H4 (cell line): ENCODE measurements at places on chromosomes 5 and 9.

DNA sequence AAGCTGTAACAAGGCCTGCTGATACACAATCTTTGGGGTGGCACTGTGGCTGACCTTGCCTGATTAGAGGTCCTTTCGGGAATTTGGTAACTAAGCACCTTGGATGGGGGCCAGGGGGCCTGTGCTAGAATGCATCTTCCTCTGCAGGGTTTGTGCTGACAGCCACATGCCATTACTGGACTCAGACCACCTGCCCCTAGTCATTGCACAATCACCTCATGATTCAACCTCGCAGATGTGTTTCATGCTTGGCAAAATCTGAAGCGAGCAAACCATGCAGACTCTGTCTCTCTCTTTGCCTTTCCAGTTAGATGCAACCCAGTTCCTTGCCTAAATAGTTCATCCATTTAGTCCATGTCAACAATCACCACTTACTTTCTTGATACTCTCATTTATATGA, 96.5 kb upstream of the ERCC6L2 start:
- DNase-seq, result peak; percentile 25

GRCh38 chr5:77133061-77133758, 46.1 kb upstream of the ZBED3 start:
- peak; percentile 88 for DNase-seq

DNA sequence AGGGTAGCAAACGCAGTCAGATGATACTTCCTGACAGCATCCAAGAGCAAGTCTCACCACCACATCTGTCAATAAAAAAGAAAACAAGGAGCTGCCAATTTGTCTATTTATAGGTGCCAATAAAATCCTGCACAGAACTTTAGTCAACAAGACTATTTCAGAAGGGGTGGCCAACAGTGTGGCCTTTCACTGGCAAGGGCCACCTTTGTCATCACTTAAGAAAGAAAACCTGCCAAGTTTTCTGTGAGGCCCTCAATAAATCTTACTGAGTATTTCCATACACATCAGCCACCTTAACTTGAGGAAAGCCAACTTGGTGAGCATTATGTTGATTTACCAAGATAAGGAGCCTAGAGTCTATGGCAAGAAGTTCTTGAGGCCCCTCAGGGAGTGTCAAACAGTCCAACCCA, 312.3 kb downstream of the ENC1 start:
- no peak for DNase-seq

DNA sequence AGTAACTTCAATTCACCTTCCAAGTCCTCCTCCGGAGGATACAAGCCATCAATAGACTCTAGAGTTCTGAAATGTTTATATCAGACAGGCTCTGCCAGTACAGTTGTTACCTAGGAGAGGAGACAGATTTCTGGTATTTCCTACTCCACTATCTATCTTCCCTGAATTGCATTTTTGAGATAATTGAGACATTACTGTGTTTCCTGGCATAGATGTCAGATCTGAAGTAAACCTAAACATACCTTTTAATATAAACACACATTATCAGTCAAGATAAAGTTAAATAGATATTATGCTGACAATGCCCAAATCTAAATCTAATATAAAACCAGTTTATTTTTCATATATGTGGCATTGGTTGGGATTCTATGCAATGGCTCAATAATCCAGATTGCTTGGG, 8.2 kb upstream of the TYRP1 start:
- DNase-seq, result no peak

- peak; percentile 69 for DNase-seq
These were observed 131.7 kb upstream of the VLDLR start for GRCh38 chr9:2489838-2490314.

- DNase-seq, result no peak
These were observed 193.6 kb upstream of the VCAN start for GRCh38 chr5:83277953-83278352.

DNA sequence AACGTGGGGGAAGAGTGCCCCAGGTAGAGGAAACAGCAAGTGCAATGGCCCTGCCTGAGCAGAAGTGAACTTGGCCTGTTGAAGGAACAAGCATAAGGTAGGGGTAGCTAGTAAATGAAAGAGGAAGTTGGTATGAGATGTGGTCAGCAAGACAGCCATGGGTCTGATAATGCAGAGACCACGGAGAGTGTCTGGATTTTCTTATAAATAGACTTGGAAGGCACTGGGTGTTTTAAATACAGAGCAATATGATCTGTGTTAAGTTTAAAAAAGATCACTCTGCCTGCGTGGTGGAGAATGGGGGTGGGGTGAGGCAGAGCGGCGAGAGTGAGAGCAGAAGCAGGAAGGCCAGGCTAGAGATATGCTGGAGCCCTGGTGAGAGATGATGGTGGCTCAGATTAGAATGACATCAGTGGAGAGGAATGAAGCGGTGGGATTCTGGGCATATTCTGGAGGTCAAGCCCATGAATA, 4.2 kb downstream of the ADAM19 start:
- DNase-seq, result peak; percentile 14

DNA sequence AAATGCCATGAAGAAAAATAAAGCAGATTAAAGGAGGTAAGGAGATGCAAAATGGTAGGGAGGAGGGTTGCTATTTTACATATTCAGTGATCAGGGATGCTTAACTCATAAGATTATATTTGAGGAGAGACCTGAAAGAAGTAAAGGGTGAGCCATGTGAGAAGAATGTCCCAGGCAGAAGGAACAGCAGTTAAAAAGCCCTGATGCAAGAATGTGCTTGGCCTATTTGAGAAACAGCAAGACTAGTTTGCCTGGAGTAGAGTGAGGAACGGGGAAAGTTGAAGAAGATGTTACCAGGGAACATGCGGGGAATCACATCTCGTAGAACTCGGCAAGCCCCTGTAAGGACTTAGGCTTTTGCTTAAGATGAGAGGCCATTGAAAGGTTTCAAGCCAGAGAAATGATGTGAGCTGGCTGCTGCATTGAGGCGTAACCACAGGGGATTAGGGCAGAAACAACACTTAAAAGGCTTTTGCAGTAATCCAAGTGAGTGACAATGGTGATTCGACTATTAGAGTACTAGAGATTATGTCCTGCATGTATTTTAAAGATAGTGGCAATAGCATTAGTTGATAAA, 198.7 kb downstream of the VPS13A start:
- no peak for DNase-seq

- no peak for DNase-seq
These were observed 146.9 kb downstream of the KIAA0825 start for GRCh38 chr5:94471521-94471920.

DNA sequence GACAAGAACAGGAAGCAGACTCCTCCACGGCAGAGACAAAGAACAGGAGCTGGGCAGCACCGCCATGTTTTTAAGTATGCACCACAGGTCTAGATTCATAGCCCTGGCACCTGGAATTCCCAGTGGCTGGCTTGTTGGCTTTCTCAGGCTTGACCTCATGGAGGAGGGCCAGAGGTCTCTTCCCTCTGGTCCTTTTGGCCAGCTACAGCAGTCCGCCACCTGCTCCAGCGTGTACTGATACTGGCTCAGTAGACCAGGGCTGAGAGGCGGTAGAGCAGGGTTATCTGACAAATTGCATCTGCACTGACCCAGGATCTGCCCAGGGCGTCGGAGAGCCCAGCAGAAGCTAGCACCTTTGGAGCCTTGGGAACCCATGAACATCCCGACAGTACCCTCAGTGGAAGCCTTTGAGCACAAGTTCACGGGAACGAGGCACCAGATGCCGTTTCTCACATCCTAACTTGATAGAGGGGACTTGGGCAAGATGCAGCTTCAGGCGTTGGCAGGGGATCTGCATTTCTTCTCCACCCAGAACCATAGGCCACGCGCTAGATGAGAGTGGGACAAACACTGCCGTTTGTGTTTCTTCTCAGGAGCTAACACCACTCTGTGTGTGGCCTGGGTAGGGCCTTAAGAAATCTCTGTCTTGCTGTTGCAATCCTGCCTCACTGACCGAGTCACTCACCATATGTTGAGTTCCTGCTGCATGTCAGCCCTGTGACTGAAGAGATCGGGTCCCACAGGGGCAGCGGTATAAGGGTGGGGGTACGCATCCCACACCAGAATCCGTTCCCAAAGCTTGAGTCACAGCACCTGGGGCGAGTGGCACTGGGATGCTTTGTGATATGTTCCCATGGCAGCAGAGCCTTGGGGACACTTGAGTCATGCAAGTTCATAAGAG, 90.3 kb upstream of the OTULINL start:
- no peak for DNase-seq

DNA sequence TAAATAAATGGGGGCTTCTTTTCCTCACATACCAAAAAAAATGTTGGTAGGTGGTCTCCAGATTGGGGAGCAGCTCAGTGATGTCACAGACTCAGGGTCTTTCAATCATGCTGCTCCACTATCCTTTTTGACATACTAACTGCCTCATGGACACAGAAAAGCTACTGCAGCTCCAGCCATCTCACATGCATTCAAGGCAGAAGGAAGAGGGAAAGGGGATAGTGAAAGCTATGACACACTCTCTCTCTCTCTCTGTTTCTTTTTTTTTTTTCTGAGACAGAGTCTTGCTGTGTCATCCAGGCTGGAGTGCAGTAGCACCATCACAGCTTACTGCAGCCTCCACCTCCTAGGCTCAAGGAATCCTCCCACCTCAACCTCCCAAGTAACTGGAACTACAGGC, 7.9 kb upstream of the ADGRD2 start:
- DNase-seq, result no peak

GRCh38 chr5:178336889-178337288, 104.3 kb upstream of the PHYKPL start:
- no peak for DNase-seq

GRCh38 chr5:9265441-9266287, 280.2 kb downstream of the SEMA5A start:
- DNase-seq, result peak; percentile 97

- DNase-seq, result no peak
These were observed 6.5 kb downstream of the HMGXB3 start for GRCh38 chr5:150007050-150007449.

- peak; percentile 33 for DNase-seq
These were observed 6.9 kb downstream of the OTULIN start for GRCh38 chr5:14671414-14671813.
